Panc1 (cell line): ENCODE measurements at places on chromosomes 16 and 17. TPM values are rescaled to one million over a fixed set of nuclear protein-coding genes. Genes with fewer than 3 reads are reported as not detected.

SENP3 gene
- total RNA-seq = 63.7 TPM

ACE gene
- total RNA-seq = 4.5 TPM

GRCh38 chr17:1908699-1909309, 79.0 kb downstream of the RPA1 start:
- no peaks in the 10 kb centered on the region; the same call in 1 of the 2 replicates for H3K4me1 ChIP-seq
- no peak overlapping the region for H3K4me3 ChIP-seq
- peak; percentile 39 for DNase-seq
- no peak overlapping the region for H3K27ac ChIP-seq
- H3K36me3 ChIP-seq = no peaks in the 10 kb centered on the region
- 0 out of 2 replicates have a peak, but pooled peaks cover 2% of the 10 kb centered on the region for H3K27me3 ChIP-seq

DNA sequence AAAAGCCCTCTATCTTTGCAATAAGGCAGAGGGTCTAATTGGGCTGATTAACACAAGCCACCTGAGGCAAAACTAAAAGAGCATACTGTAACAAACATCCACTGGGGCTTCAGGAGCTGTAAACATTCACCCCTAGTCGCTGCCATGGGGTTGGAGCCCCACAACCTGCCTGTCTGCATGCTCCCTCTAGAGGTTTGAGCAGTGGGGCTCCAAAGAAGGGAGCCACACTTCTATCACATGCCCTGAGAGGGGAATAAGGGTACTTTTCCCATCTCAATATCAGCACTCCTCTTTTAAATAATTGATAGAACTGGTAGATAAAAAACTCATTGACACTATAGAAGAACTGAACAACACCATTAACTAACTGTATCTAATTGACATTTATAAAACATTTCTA, 130.1 kb upstream of the COX10 start:
- no peaks in the 10 kb centered on the region for H3K4me1 ChIP-seq
- no peaks in the 10 kb centered on the region for H3K36me3 ChIP-seq
- no peak overlapping the region for H3K4me3 ChIP-seq
- H3K27me3 ChIP-seq = no peaks in the 10 kb centered on the region
- no peak for DNase-seq
- H3K27ac ChIP-seq = no peak overlapping the region

DNA sequence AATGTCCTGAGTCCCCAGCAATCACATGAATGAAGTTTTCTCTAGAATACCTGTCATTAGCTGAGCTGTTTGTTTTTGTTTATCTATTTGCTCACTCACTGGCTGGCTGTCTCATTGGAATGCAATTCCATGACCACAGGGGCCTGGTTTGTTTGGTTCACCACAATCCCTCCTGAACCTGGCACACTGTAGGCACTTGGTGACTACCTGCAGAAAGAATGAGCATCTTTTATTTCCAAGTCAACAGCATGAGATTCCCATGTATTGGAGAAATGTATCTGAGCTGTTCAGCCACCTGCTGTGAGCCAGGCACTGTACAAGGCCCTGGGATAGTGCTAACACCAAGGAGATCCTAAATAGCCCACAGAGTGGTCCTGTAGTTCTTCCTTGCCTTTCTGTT, 345.1 kb downstream of the XYLT1 start:
- H3K4me1 ChIP-seq = no peaks in the 10 kb centered on the region
- peaks cover 4% of the 10 kb centered on the region for H3K27me3 ChIP-seq
- no peak for DNase-seq
- H3K36me3 ChIP-seq = no peaks in the 10 kb centered on the region
- no peak overlapping the region for H3K27ac ChIP-seq

GRCh38 chr17:2056206-2057174, 1.6 kb downstream of the HIC1 start:
- no peak overlapping the region for H3K4me3 ChIP-seq
- H3K36me3 ChIP-seq = no peaks in the 10 kb centered on the region
- no peak for DNase-seq
- no peaks in the 10 kb centered on the region for H3K27me3 ChIP-seq

- H3K27ac ChIP-seq = no peak overlapping the region
- no peak overlapping the region for H3K4me3 ChIP-seq
- H3K27me3 ChIP-seq = no peaks in the 10 kb centered on the region
- peaks cover 8% of the 10 kb centered on the region; the same call in 1 of the 2 replicates for H3K4me1 ChIP-seq
Observed at GRCh38 chr17:64236827-64237403, 26.1 kb downstream of the TEX2 start.

DNA sequence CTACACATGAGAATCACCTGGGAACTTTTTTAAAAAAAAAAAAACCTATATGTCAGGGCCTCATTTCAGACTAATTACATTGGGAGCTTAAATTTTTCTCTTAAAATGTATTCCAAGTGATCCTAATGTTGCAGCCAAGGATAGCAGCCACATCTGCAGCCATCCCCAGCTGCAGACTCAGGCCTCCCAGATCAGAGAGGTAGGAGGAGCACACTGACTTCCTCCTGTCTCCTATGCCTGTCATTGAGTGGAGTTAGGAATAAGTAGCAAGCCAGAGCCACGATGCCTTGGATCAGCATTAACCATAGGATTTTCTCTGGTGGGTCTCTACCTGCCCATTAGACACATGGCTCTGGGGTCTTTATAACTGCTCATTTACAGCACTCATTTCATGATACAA, 463.5 kb downstream of the HS3ST4 start:
- H3K36me3 ChIP-seq = no peaks in the 10 kb centered on the region
- no peaks in the 10 kb centered on the region for H3K27me3 ChIP-seq
- H3K4me1 ChIP-seq = no peaks in the 10 kb centered on the region
- no peak overlapping the region for H3K4me3 ChIP-seq
- no peak for DNase-seq

DNA sequence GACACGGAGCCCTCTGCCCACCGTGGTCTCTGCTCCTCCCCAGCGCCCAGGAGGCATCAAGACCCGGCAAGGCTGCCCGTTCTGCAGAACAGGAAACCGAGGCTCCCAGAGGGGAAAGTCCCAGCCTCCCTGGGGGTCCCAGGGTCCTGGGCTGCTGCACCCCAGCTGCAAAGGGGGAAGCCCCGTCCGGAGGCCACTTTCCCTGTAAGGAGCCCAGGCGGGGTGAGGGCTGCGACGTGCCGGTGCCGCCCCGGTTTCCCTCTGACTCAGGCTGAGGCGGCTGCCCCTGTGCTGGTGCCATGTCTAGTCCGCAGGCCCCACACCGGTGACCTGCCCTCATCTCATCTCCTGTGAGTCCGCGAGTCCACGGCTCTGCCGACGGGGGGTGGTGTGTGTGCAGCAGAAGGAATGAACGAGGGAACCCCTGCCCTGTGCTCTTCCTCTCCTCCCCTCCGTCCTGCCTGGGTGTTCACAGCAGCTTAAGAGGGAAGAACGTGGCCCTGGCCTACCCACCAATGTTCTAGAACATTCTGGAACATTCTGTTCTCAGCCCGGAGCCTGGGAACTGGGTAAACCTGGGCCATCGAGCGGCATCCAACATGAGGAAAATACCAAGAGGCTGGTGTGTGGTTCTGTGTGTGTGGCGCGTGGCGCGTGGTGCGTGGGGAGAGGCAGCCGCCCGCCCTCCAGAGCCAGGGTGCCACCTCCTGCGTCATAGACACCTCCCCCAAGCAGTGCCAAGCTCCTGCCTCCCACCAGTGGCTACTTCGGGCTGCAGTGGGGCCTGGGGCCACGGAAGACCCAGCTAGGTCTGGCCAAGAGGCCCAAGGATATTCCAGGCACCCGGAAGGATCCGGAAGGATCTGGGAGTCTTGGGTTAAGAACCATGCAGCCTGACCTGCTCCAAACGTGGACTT, 7.0 kb upstream of the CBFA2T3 start:
- no peaks in the 10 kb centered on the region for H3K36me3 ChIP-seq
- no peaks in the 10 kb centered on the region for H3K4me1 ChIP-seq
- H3K27ac ChIP-seq = no peak overlapping the region
- no peak overlapping the region for H3K4me3 ChIP-seq
- no peak for DNase-seq

DNA sequence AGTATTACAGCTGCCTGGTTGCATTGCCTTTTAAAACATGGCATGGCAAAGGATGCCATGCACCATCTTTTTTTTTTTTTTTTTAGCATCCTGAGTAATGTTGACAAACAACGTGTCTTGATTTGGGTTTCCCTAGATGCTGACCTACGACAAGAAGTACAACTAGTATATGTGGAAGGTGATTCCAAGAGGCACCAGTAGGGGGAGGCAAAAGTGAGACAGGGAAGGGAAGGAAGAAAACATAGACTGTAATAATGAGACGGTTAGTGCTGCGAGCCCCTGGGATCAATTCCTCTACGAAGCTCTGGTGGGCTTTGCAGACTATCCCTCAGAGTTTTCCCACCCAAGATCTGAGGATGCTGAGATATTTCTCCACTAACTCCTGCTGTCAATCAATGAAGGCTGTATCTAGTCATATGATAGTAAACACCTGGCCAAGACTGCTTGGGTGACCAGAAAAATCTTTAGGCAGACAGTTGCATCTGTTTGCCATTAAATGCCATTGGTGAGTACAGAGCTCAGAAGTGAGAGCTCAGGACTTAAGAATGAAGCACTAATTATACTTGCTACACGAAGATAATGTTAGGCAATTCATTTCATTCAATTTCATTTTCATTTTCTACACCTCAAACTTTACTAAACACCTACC, 458.6 kb upstream of the GOT2 start:
- H3K27ac ChIP-seq = no peak overlapping the region
- H3K4me1 ChIP-seq = no peaks in the 10 kb centered on the region
- no peak for DNase-seq

DNA sequence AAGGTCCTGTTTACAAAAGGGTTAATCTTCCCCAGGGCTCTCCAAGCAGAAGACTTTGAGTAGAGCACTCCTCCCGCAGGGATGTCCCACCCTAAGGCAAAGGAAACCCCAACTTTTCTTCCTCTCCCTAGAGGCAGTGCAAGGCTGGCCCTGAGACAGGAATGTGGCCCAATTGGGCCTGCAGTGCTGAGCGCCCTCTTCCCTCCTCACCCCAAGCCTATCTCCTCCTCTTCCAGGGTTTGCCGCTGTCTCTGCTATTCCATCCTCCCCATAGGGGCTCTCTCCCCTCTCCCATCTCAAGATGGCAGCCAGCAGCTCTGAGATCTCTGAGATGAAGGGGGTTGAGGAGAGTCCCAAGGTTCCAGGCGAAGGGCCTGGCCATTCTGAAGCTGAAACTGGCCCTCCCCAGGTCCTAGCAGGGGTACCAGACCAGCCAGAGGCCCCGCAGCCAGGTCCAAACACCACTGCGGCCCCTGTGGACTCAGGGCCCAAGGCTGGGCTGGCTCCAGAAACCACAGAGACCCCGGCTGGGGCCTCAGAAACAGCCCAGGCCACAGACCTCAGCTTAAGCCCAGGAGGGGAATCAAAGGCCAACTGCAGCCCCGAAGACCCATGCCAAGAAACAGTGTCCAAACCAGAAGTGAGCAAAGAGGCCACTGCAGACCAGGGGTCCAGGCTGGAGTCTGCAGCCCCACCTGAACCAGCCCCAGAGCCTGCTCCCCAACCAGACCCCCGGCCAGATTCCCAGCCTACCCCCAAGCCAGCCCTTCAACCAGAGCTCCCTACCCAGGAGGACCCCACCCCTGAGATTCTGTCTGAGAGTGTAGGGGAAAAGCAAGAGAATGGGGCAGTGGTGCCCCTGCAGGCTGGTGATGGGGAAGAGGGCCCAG, 1.0 kb downstream of the PRRT2 start:
- H3K4me1 ChIP-seq = peaks cover 40% of the 10 kb centered on the region
- peaks cover 6% of the 10 kb centered on the region; the same call in 1 of the 2 replicates for H3K36me3 ChIP-seq
- DNase-seq = no peak
- peak overlapping the region; percentile 83 for H3K4me3 ChIP-seq
- no peaks in the 10 kb centered on the region for H3K27me3 ChIP-seq

DNA sequence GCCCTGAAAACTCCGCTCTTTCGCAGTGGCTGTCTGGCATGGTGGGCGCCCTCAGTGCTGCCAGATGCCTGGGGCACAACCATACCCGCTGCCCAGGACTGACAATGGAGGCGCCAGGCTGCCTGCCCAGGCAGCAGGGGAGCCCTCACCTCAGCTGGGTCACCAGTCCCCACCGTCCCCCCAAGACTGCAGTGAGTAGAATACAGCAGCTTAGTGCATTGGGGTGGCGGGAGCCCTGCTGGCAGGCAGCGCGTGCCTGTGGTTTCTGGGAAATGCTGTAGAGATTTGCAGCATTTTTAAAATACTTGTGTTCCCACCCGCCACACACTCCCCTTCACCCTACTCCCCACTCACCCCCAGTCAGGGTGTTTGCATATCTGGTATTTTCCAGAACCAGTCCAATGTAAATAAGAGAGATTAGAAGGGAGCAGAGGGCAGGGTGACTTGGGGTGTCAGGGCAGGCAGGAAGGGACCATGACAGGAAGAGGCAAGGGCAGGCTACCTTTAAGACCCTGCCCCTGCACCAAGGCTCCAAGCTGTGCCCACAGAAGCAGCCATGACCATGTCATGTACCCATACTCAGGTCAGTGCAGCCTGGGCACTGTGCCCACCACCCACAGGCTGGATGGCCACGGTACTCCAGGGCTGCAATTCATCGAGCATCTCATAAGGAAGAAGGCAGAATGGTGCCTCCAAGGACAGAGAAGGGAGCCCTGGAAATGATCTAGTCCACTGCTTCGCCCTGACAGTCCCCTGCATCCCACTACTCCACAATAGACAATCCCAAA, 21.5 kb downstream of the MYO18A start:
- H3K4me1 ChIP-seq = peaks cover 75% of the 10 kb centered on the region
- H3K27me3 ChIP-seq = no peaks in the 10 kb centered on the region
- DNase-seq = no peak
- H3K36me3 ChIP-seq = no peaks in the 10 kb centered on the region
- H3K4me3 ChIP-seq = peak overlapping the region; percentile 22; the same call in 1 of the 2 replicates
- peak overlapping the region; percentile 97 for H3K27ac ChIP-seq

DNA sequence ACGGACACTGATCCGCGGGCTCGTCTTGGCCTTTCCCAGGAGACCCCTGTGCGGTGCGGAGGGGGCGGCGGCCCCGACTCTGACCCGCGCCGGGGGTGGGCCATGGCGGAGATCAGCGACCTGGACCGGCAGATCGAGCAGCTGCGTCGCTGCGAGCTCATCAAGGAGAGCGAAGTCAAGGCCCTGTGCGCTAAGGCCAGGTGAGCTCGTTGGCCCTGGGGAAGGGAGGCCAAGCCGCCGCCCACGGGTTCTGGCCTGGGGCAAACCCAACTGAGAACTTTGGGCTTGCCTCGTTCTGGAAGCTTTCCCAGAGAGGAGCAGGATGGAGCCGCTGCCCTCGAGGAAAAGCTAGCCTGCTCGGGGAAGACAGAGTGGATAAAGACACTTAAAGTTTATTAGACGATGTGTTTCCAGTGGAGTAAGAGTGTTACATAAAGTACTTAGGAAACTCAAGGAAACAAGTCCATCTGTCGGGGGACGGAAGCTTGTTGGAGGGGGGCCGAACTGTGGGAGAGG, 540 bp downstream of the PPP4C start:
- H3K4me3 ChIP-seq = peak overlapping the region; percentile 87
- H3K36me3 ChIP-seq = peaks cover 9% of the 10 kb centered on the region
- peak overlapping the region; percentile 92 for H3K27ac ChIP-seq
- peaks cover 13% of the 10 kb centered on the region for H3K4me1 ChIP-seq
- no peaks in the 10 kb centered on the region for H3K27me3 ChIP-seq

GRCh38 chr17:40646791-40647623, 611 bp downstream of the SMARCE1 start:
- H3K4me3 ChIP-seq = peak overlapping the region; percentile 68
- H3K27ac ChIP-seq = peak overlapping the region; percentile 97
- H3K27me3 ChIP-seq = no peaks in the 10 kb centered on the region

DNA sequence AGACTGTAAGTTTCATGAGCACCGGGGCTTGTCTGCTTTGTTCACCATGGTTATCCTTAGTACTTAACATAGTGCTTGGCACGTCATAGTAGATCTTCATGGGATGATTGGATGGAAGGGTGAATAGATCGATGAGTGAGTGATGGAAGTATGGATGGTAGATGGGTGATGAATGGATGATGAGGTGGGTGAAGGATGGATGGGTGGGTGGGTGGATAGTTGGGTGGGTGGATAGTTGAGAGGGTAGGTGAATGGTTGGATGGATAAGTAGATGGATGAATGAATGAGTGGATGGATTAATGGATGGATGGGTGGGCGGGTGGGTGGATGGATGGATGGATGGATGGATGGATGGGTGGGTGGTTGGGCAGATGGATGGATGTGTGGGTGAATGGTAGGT, 133.2 kb upstream of the PLCG2 start:
- no peaks in the 10 kb centered on the region for H3K36me3 ChIP-seq
- no peaks in the 10 kb centered on the region for H3K4me1 ChIP-seq
